ENCODE measurements at places on chromosomes 1 and 21. TPM values are rescaled to one million over a fixed set of nuclear protein-coding genes. Genes with fewer than 3 reads are reported as not detected.

- no peak for DNase-seq
Measured at GRCh38 chr1:115977499-115978258, 1.4 kb downstream of the SLC22A15 start.

GRCh38 chr1:6599141-6599975, 3.3 kb downstream of the KLHL21 start:
- no peak for DNase-seq

GRCh38 chr1:119656410-119656955, 8.4 kb upstream of the ZNF697 start:
- DNase-seq = no peak

- no peak for DNase-seq
Measured at GRCh38 chr1:30318864-30319718, 404.3 kb downstream of the MATN1 start.

- DNase-seq = peak; percentile 47
Measured at GRCh38 chr1:212608959-212609700, 569 bp downstream of the ATF3 start.

- no peak for DNase-seq
Measured at GRCh38 chr1:201007481-201007880, 16.0 kb downstream of the KIF21B start.

- peak; percentile 58 for DNase-seq
Measured at GRCh38 chr1:25805863-25806225, 5.9 kb downstream of the SELENON start.

DNA sequence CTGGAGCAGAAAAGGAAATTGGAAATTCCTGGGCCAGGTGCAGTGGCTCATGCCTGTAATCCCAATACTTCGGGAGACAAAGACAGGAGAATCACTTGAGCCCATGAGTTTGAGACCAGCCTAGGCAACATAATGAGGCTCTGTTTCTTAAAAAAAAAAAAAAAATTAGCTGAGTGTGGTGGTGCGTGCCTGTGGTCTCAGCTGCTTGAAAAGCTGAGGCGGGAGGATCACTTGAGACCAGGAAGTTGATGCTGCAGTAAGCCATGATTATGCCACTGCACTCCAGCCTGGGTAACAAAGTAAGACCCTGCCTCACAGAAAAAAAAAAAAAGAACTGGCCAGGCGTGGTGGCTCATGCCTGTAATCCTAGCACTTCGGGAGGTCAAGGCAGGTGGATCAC, 56.7 kb downstream of the SRSF11 start:
- DNase-seq = no peak

DNA sequence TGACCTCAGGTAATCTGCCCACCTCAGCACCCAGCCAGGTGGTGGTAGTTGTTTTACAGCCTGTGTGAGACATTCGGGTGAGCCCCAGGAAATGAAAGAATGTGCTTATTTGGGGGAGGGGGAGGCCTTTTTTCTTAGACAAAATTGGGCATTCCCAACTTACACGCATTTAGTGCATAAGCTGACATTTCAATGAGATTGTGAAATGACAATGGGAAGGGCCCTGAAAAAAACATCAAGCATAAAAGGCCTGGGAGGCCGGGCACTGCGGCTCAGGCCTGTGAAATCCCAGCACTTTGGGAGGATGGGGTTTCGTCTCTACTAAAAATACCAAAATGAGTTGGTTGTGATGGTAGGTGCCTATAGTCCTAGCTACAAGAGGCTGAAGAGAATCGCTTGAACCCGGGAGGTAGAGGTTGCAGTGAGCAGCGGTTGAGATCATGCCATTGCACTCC, 5.0 kb downstream of the GAS5 start:
- no peak for DNase-seq

DNA sequence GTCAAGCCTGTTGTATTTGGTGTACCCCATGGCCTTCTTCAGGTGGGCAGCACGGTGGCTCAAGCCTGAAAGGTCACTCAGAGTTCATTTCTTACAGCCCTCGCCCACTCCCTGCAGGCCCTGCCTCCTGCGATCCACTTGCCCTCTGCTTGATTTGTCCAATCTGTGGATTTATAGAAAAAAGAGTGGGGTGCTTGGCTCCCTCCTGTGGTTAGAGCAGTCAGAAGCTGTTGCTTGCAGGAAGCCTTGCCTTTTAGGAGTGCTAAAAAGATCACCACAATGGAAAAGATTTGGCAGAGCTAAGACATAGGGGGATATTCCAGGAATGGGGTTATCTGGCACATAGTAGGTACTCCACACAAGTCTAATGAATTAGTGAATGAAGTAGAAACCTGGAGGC, 108.0 kb upstream of the TRABD2B start:
- DNase-seq = no peak

DNA sequence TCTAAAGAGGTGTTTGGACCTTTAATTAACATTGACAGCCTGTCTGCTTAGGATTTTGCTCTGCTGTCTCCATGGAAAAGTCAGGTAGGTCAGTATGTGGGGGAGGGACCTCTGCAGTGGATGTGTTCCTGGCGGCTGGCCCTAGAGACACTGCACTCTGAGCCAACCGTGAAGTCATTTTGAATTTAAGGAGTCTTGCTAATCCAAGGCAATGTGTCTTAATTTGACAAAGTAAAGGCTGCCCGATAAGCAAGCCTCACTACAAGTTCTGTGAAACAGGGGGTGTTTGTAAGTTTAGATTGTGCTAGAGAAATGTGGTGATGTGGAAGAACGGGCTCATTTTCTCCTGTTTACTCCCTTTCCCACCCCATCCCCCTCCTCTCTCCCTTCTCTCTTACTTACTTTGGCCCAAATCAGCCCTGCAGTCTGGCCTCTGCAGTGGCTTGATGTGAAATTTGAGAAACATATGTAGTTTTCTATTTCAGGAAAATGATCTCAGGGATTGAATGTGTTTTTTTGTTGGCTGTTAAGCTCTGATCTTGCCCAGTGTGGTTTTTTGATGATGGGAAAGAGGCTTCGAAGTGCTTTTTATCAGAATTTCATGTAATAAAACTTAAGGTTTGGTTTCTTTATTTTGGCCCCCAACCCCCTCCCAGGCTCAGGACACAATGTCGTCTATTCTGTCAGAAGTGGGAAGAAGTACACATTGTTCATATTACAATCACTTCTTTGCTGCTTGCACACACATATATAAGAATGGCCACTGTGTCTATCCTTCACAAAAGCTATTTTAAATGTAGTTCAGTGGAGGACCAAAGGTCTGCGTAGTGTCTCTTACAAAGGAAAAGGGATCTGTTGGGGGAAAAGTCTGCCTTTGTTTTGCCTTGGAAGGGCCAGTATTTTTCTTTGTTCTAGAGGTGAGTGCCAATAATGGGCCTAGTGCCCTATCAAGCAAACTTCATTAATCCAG, 96.6 kb downstream of the FGGY start:
- no peak for DNase-seq

- DNase-seq = peak; percentile 10
Measured at GRCh38 chr1:152761609-152762213, 3.9 kb downstream of the KPRP start.

DNA sequence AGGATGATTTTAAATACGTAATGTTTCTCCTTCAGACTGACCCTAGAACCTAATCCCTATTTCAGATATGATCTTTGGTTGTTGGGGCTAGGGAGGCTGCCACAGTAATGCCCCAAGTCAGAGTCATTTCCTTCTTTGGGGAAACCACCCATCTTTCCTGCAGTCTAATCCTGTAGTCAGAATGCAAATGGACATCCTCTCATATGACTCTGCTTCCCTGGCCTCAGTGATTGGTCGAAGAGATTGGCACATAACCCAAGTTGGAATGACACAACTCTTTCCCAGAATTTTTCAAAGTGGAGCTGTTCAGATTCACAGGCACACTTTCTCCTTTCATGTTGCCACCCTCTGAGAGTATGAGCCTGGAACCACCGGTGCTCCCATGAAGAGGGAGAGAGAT, 58.8 kb upstream of the ZNF644 start:
- DNase-seq = no peak

- DNase-seq = no peak
Measured at GRCh38 chr1:183043872-183044854, 20.9 kb downstream of the LAMC1 start.

DNA sequence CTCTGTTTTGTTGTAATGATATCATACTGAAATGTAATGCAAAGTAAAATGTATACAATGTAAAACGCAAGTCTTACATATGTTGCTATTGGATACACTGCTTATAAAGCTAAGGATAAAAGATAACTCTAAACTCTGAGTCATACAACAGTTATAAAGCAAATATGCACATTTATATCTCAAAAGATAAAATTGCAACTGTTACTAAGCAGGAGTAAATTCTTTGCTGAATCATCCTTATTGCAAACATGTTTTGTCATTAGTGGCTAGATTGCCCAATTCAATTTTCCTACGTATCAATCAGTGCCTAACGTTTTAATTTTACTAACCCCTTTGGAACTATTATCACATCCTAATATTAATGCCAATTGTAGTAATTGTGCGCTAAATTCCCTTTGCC, 762.9 kb downstream of the LTN1 start:
- DNase-seq = no peak

GRCh38 chr1:96487394-96487793, 234.2 kb upstream of the PTBP2 start:
- no peak for DNase-seq

Gene KRTAP19-3
- not detected for total RNA-seq

Gene OR2L3
- 0.41 TPM for total RNA-seq

Gene PLPPR5
- total RNA-seq = 70.9 TPM

Gene EPHB2
- 22.8 TPM for total RNA-seq

Gene C2CD2
- total RNA-seq = 9.4 TPM

Gene CYB561D1
- total RNA-seq = 4.9 TPM

Gene AIRE
- 0.41 TPM for total RNA-seq

Gene TRAF3IP3
- under 0.01 TPM for total RNA-seq

Gene BACE2
- total RNA-seq = 10.2 TPM

Measured in frontal cortex (tissue), 4 donors.